GM23248 (cell line): ENCODE measurements at places on chromosomes 7 and 10. TPM values are rescaled to one million over a fixed set of nuclear protein-coding genes. Genes with fewer than 3 reads are reported as not detected.

GRCh38 chr7:37419496-37419895 is 29.2 kb downstream of the ELMO1 start:
- no peak for DNase-seq
- no peak overlapping the region for H3K27ac ChIP-seq
- no peaks in the 10 kb centered on the region for H3K27me3 ChIP-seq
- H3K4me3 ChIP-seq = no peak overlapping the region
- no peaks in the 10 kb centered on the region for H3K4me1 ChIP-seq

Gene DOCK4
- total RNA-seq = 3.7 and 5.0 TPM in 2 replicates

GRCh38 chr7:87689374-87689773 is 61.2 kb downstream of the RUNDC3B start:
- H3K27ac ChIP-seq = no peak overlapping the region
- H3K36me3 ChIP-seq = no peaks in the 10 kb centered on the region
- H3K27me3 ChIP-seq = no peaks in the 10 kb centered on the region
- H3K4me1 ChIP-seq = no peaks in the 10 kb centered on the region

DNA sequence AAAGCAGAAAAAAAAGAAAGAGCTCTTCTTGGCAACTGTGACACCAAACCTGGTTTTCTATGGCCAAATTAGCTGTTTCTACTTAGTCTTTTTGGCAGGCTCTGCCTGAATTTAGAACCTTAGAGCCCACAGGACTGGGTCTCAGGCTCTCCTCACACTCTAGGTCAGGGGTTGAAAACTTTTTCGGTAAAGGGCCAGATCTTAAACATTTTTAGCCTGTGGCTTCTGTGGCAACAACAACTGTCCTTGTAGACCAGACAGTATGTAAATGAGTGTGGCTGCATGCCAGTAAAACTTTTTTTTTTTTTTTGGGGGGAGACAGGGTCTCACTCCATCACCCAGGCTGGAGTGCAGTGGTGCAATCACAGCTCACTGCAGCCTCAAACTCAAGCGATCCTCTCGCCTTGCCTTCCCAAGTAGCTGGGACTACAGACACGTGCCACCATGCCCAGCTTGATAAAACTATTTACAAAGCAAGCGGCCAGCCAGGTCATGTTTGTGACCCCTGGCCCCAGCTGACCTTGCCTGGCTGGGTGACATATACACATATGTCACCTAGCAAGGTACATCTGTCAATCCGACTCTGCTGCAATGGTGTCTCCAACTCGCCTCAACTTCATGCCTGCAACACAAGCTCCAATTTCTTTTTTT is 17.4 kb downstream of the KPNA7 start:
- H3K4me1 ChIP-seq = peaks cover 17% of the 10 kb centered on the region
- H3K27ac ChIP-seq = no peak overlapping the region
- no peaks in the 10 kb centered on the region for H3K36me3 ChIP-seq
- H3K27me3 ChIP-seq = no peaks in the 10 kb centered on the region
- DNase-seq = no peak
- H3K4me3 ChIP-seq = no peak overlapping the region

- H3K27me3 ChIP-seq = no peaks in the 10 kb centered on the region
- no peaks in the 10 kb centered on the region for H3K4me1 ChIP-seq
- H3K4me3 ChIP-seq = no peak overlapping the region
- no peak overlapping the region for H3K27ac ChIP-seq
- DNase-seq = no peak
- no peaks in the 10 kb centered on the region for H3K36me3 ChIP-seq
These were observed 961.7 kb downstream of the CNTNAP2 start for GRCh38 chr7:147078312-147078711.

DNA sequence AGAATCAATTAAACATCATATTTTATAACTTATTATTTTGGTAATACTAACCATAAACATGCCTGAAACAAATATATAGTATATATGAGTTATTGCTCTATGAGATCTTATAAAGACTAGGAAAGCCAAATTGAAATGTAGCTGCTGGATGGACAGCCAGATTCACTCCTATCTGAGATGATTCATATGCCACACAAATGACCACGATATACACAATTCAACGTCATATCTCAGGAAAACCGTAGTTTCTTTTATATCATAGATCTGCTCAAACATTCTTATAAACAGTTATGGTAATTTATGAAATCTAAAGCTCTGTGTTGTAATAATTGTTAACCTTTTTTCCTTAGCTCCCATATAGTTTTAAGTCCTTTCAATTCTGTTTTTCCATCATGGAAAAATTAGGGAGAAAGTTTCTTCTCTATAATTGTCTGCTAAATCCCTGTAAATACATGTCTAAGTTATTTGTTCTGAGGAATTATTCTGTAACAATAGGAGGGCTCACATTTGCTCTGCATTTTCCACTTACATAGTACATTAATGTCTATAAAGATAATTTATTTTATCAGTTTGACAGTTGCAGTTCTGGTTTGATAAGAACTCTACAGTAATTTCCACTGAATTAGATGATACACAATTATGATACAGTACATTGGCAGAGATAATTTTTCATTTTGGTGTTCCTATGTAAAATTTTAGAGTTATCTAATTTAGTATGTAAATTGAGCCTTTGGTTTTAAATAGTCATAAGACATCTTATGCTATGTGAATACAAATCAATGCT is 42.7 kb downstream of the GNAT3 start:
- H3K4me3 ChIP-seq = no peak overlapping the region
- H3K27ac ChIP-seq = no peak overlapping the region
- DNase-seq = no peak

Gene DGKI
- 21.1 and 25.9 TPM in 2 replicates for total RNA-seq

DNA sequence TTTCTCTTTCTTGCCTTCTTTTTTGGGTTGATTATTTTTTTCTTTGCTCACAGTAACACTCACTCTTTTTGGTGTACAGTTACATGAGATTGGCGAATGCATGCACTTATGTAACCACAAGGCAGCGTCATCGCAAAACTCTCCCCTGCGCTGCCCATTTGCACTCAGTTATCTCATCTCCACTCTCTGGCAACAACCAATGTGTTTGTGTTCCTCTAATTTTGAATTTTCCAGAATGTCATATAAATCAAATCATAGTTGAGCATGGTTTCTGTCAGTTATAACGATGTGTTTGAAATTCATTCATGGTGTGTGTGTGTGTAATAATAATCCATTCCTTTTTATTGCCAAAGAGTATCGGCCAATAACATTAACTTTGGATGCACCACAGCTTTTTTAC is 23.0 kb upstream of the IGFBP3 start:
- H3K36me3 ChIP-seq = no peaks in the 10 kb centered on the region
- DNase-seq = no peak
- no peaks in the 10 kb centered on the region for H3K27me3 ChIP-seq
- no peak overlapping the region for H3K4me3 ChIP-seq
- no peak overlapping the region for H3K27ac ChIP-seq

DNA sequence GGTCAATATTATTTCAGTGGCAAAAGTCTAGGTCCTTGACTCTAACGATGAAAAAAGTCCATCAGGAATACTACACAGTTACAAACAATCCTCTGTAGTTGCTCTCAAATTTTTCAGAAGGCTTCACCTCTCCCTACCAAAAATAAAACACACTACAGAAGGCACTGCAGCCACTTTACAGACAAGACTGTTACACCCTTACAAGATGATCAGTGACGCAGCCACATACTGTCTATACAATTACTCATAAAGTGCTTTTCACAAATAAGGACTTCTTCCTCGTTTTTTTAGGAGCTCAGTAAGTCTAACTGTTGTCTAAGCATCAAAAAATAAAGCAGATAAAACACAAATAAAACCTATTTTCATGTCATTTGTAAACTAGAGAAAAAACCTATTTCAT is 27.1 kb downstream of the NDUFB2 start:
- H3K27ac ChIP-seq = no peak overlapping the region
- H3K4me3 ChIP-seq = no peak overlapping the region
- no peak for DNase-seq
- no peaks in the 10 kb centered on the region for H3K27me3 ChIP-seq
- peaks cover 12% of the 10 kb centered on the region for H3K4me1 ChIP-seq

DNA sequence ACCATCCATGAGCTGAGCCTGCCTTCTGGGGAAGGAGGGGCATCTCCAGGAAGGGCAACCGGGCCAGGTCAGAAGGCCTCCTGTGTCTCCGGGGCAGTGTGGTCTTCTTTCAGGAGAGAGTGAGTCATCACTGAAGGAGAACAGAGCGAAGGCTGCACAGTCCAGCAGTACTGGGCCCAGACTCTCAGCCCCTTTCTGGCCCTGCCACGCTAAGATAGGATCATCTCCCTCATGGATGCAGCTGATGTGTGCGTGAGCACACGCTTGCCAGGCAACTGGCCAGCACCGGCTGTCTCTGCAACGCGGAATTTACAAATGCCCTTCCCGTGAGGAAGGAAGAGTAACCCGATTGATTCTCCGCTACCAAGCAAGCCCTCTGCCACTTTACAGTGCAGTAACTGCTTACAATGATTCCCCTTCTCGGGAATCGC is 328.2 kb downstream of the TNS3 start:
- 0 out of 2 replicates have a peak, but pooled peaks cover 8% of the 10 kb centered on the region for H3K4me1 ChIP-seq
- H3K27me3 ChIP-seq = no peaks in the 10 kb centered on the region
- H3K36me3 ChIP-seq = no peaks in the 10 kb centered on the region
- peak overlapping the region; percentile 76 for H3K4me3 ChIP-seq

DNA sequence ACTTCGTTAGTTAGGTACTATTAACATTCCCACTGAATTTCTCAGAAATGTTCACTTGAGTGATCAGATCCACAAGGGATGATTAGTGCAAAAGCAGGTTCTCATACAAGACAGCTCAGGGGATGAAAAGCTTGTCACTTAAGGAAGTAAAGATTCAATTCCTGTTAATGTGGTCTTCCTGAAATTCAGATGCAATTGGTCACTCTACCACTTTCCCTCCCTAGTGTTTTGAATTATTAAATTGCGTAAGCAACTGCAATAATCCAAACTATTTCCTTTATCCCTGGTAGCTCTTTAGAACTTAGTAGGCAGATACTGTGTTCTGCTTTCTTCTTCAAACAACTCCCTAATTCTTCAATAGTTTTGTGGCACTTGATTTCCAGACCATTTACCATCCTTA is 121.4 kb downstream of the MAGI2 start:
- no peaks in the 10 kb centered on the region for H3K4me1 ChIP-seq
- no peak overlapping the region for H3K4me3 ChIP-seq
- no peaks in the 10 kb centered on the region for H3K27me3 ChIP-seq
- H3K36me3 ChIP-seq = no peaks in the 10 kb centered on the region

Gene ZNF277
- total RNA-seq = 25.1 and 29.6 TPM in 2 replicates
